ENCODE measurements at places on chromosomes 12 and 14.

GRCh38 chr12:113248842-113249435 lies 27.7 kb downstream of the TPCN1 start:
- DNase-seq, result no peak

DNA sequence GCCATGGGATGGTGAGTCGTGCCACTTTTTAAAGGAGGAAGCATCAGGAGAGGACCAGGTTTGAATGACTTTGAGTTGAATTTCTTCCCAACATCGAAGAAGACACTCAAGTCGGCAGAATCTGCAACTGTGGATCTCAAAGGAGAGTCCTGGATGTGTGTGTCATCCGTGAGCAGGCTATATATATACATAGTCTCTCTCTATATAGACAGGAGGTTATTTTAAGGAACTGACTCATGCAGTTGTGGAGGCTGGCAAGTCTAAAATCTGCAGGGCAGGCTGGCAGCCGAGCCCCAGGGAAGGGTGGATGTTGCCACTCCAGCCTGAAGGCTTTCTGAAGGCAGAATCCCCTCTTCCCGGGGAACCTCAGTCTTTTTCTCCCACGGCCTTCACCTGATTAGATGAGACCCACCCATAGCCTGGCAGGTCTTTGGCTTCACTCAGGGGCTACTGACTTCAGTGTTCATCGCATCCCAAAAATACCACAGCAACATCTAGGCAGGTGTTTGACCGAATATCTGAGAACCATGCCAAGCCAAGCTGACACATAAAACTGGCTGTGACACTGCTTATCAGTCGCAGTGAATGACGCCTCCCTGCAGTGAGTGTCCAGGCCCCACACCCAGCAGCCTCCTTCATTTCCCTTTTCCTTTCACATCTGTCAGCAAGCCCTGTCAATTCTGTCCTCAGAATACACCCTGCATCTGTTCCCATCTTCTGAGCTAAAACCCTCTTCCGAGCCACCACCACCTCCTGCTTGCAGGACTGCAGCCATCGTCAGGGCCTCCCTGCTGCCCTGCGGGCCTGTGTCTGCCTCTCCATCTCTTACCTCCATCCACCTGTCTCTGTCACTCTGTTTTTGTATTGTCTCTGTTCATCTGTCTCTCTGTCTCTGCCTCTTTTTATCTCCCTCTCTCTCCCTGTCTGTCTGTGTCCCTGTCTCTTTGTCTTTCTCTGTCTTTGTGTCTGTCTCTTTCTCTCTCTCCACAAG lies 54.0 kb downstream of the ZNF664 start:
- DNase-seq, result no peak

DNA sequence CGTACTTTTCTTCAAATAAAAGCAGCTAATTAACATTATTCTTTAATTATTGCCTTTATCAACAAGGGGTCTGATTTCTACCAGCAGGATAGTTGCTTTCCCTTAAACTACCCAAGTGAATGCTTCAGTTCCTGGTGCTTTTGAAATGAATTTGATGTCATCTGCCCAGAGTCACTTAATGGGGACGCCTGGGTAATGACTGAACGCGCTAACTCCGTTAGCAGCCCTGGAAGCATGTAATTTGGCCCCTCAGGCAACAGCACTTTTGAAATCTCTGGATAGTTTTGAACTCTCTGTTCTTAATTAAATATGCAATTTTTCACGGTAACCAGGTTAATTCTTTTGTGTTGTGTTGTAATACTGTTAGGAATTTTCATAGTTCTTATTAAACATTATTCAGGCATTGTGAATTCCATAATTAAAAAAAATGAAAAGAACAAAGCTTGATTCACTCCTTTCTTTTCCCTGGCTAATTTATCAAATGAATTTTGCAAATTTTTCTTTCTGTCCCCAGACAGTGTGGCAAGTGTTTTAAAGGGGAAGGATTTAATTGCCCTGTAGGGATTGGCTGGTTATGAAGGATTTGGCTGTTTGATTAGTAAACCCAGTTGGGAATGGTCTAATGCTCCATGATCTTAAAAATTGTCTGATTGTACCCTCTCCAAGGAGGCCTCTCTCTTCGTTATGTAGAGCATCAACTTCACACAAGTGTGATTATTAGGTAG lies 137.5 kb upstream of the MYL2 start:
- peak; percentile 66 for DNase-seq

- no peak for DNase-seq
Observed at GRCh38 chr12:39588348-39588747, 31.3 kb downstream of the ABCD2 start.

DNA sequence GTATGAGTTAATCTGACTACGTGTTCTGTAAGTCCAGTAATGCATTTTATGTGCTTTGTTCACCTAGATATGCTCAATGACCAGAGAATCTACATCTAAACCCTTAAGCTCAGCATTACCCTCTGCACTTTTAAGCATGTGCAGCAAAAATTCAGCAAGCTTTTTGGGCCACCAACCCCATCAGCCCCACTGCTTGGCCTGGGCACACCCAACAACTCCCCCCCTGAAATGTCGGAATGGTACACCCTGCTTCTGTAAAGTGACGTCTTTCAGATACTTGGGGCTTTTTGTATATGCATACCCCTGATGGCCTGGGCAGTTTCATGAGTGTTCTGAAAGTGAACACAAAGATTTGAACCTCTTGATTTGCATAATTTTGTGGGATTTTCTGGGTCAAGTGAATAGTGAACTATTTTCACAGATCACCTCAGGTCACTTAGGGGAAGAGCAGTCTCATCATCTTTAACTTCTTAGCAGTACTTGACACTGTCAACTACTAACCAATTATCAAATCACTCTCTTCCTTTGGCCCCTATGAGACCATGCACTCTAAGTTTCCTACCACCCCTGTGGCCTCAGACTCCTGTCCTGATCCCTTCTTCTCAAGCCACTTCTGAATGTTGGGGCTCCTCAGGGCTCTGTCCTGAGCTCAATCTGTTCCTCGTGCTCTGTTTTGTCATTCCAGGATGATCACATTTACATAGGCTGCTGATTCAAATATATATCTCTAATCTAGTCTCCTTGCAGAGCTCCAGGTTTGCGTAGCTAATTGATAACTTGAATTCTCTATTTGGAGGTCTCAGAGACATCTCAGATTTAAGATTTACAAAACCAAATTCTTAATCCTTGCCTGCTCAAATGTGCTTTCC lies 36.3 kb upstream of the PPM1A start:
- DNase-seq, result no peak

DNA sequence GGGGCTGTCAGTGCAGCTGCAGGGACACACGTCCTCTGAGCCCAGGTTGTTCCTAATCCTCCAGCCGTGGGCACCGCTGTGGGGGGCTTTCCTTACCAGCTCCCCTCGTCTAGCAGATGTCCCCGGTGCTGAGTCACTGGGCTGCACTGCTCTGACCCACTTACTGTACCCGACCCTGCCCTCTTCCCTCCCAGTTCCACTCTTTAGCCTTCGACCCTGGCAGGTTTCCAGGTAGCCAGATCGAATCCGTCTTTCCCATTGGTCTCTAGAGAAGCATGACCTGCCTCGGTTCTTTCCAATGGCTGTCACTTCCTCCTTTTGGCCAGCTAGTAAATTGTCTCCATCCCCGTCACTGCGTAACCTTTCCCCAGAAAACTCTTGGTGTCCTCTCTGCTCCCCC lies 48.4 kb downstream of the ELK3 start:
- DNase-seq, result no peak

- DNase-seq, result peak; percentile 58
Observed at GRCh38 chr12:56634242-56634836, 4.2 kb upstream of the BAZ2A start.

- no peak for DNase-seq
Observed at GRCh38 chr12:75308279-75308678, 21.8 kb downstream of the CAPS2 start.

DNA sequence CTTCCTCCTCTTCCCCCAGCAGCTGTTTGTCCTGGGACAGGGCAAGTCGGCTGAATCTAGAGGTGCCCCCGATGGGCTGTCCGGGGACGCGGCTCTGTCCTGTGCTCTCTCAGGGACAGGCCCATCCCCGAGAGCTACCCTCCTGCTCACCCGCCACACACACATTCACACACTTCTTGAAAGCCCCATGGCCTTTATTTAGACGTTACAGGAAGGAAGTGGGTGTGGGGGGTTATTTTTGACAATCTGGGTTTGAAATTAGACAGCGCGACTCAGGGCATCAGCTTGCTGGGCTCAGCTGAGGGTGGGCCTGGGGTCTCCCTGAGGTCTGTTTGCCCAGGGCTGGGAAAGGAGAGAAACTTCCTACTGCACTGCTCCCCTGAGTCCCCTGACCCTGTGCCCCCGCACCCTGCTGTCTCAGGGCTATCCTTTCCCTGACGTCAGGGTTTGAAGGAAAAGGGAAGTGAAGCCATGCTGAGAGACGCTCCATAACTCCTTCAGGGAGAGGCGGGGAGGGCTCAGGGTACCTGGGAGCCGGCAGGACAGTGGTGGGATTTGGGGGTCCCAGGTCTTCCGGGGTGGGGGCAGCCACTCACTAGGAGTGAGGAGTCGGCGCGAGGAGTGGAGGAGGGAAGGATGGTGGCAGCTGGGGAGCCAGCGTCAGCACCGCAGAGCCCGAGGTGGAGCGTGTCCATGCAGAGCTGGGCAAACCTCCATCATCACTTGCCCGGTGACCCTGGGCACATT lies 8.1 kb downstream of the PTPN6 start:
- DNase-seq, result no peak

GRCh38 chr12:19064713-19065112 lies 64.8 kb upstream of the PLEKHA5 start:
- no peak for DNase-seq

GRCh38 chr12:28232211-28232928 lies 42.1 kb downstream of the CCDC91 start:
- peak; percentile 12 for DNase-seq

DNA sequence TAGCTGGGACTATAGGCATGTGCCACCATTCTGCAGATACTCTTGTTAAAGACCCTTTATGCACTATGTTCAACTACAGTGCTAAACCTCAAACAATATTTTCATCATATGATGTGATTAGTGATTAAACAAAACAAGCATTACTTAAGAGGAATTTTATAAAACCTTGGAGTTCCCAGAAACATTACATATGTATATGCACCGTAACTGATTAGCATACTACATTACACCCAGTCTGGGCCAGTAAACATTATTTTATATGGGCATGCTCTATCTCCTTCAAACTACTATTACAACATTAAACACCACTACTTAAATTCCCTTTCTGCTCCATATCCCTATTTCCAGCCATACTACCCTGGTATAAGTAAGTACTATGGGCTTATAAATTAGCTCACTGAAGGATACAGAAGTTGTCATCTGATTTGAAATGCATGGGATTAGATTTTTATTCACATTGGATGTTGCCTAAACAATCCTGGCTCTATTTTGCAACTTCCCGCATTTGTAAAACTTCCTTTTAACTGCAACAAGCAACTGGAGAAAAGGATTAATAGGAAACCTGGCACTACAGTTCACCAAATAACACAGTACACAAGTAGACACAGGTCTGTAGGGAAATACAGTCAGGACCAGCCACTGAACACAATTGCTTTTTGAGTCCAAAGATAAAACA lies 205.8 kb downstream of the MED13L start:
- no peak for DNase-seq

DNA sequence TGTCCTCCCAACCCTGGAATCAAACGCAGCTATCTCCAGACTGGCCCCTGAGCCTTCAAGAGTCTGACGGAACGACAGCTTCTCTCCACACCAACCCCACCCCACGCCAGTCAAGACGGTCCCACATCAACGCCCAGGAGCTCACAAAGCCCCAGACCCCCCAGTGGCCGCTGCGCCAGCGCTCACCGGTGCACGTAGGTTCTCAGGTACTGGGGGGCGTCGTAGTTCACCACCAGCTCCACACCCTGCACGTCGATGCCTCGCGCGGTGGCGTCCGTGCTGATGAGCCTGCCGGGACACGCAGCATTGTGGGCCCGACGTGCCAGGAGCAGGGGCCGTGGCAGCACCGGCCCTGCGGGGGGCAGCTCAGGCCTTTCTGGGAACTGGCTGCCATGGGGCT lies 4.2 kb downstream of the DDX51 start:
- DNase-seq, result no peak

DNA sequence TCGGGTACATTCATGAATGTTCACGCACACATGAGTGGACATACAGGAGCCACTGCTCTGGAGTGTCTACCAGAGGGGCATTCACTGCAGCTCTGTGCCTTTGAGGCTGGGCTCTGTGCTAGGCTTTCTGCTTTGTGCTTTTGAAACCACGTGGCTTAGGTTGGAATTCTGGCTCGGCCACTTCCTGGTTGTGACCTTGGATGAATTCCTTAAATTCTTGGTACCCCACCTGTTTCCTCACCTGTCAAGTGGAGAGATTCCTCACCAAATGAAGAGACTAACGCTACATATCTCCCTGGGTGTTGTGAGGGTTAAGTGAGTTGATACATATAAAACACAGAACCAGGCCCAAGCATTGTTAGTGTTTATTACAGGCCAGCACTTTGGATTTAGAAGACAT lies 842.8 kb downstream of the VRK1 start:
- no peak for DNase-seq

DNA sequence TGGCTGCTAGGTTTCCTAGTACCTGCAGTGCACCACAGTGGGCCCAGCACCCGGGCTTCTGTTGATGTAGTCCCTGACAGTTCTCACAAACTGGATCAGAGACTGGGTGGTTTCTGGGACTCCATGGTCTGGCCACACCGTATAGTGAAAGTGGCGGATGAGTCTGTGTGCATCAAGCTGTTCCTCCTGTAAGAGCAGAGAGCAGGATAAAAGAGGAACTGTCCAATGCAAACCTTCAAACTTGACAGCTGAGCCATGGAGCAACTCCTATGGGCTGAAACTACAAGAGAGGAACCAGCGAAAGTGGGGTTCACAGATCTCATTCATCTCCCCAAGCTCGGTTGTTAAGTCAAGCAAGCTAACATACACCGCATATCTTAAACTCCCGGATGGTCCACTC lies 102.8 kb downstream of the PTPRB start:
- DNase-seq, result no peak

DNA sequence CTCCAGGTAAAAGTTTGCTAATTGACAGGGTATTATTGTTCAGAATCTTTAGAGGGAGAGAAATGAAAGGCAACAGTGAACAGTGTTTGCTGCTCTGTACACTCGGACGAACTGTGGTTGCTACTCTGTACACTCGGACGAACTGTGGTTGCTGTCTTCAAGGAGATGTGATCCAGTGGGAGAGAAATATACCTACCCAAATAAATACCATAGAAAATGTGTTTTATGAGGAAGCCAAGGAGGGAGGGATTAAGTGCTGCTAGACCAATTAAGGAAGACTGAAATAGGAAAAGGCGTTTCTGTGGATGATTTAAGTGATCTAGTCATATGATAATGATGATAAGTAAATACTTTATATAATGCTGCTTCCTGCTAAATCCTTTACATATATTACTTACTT lies 2.7 kb downstream of the STK38L start:
- DNase-seq, result no peak

- DNase-seq, result no peak
Observed at GRCh38 chr14:67668559-67668958, 5.9 kb downstream of the VTI1B start.
